ENCODE measurements at places on chromosomes 12 and 14.
A peak's percentile ranks its signal among the peaks of the same experiment; 100 is the strongest.

DNA sequence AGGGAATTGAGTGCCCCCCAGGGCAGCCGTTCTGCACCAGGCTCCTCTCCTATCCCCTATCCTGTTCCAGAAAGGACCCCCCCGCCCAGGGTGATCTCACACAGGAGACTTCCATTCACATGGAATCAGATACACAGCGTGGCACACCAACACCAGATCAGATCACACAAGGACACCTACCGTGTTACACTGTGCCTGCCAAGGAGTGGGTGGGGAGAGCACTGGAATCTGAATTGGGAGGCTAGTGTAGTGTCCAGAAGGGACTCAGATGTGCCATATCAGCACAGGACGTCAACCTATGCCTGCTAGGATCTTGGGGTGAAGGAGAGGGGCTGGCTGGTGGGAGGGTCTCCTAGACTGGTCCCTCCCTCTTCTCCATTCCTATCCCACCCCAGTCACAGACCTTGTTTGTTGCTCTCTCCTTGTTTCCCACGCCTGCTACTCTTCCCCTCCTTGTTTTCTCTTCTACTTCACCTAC lies 2.3 kb downstream of the PTMS start:
- no peak for DNase-seq

GRCh38 chr14:64387232-64387781 lies 846 bp upstream of the MTHFD1 start:
- DNase-seq = peak; percentile 55

DNA sequence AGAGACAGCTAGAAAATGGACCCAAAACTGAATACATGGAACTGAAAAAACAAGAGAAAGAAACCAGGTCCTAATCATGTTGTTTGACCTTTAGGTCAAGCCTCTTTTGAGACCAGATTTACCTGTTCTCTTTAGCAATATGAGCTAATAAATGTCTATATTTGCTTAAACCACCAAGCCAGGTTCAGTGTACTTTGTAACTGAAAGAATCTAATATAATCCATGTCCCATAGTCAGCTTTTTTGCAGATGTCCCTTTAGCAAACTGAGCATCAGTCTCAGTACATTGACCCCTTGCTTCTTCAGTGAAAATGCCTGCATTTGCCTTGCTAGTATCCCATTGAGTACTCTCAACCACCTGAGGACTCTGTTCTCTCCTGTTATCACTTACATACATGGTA lies 61.7 kb downstream of the PLCZ1 start:
- DNase-seq = no peak

GRCh38 chr12:79648881-79649280 lies 41.9 kb downstream of the PAWR start:
- DNase-seq = no peak

GRCh38 chr12:45655186-45655585 lies 74.3 kb upstream of the ARID2 start:
- DNase-seq = no peak

DNA sequence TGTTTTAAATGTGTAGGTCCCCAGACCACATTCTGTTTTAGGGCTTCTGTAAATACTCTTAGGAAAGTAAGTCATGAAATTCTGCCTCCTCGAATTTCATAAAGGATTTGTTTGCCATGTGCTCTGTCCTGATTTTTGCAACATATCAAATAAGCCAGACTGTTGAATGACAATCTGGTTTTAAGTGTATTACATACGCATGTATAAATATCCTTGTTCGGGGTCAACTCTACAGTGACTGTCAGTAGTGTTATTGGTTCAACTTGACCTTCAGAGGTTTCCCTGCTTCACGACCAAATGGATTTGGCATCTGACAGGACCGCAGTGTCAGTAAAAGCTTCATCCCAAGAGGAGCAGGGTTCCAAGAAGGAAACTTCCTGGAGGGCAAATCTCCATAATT lies 52.7 kb downstream of the PPM1A start:
- no peak for DNase-seq

- DNase-seq = peak; percentile 68
Observed at GRCh38 chr14:68947802-68948201, 31.3 kb downstream of the ACTN1 start.

- DNase-seq = no peak
Observed at GRCh38 chr14:95477411-95478269, 38.8 kb downstream of the SYNE3 start.

DNA sequence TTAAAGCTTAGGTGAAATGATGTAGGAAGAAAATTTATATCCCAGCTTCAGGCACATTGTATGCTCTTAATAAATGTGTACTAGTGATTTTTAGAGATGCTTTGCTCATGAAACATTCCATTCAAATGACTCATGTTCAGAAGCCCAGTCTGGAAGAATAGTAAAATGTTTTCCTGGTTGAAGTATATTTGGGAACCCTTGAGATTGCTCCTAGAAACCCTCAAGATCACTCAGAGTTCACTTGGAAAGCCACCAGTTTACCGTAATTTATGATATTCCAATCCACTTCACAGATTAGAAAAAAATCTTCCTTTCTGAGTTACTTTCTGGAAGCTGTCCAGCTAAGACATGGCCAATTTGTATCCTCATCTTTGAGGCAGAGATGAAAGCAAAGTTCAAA lies 186.4 kb downstream of the SYT10 start:
- DNase-seq = no peak

All from ureter (tissue), 1 donor.